Stimulated activated CD8-positive, alpha-beta memory T cell treated with anti-CD3 and anti-CD28 coated beads, Interleukin-7, amount 100 ng/mL, for 48 hours (primary cell): ENCODE measurements at places on chromosomes 2 and 18.

DNA sequence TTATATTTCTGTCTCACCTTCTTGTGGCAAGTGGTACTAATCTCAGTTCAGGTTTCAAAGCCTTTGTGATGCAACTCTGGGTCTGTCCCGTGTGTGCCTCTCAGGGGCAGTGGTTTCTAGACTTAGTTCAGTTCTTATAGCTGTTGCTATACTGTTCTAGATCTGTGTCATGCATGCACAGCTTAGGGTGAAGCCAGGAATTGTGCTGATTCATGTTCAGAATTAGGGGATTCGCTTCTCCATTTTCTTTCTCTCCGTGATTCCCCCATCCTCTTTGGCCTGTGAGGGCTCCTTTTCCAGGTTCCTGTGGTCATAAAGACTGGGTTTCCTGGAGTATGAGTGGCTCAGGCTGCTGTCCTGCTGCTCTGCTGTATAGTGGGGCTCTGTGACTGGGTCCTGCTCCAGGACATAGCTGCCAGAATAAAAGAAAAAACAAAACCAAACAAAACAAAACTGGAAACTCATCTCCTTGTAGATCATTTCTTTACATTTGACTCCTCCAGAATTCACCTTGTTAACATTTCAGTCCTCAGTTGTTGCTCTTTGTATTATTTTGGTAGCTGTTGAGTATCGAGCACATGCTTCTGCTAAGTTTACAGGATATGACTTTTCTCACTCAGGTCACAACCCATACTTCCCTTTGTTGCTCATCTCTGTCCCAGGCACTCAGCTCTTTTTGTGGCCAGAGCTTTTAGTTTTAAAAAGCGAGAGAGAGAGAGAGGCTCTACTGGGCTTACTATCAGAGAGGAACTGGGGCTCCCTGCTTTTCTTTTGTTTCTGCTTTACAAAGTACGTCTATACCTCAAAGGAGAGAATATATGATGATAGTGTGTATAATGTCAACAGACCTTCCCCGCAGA, 34.2 kb downstream of the CERS6 start:
- no peak for DNase-seq

- no peak for DNase-seq
Observed at GRCh38 chr2:16933355-16933754, 267.7 kb upstream of the CYRIA start.

DNA sequence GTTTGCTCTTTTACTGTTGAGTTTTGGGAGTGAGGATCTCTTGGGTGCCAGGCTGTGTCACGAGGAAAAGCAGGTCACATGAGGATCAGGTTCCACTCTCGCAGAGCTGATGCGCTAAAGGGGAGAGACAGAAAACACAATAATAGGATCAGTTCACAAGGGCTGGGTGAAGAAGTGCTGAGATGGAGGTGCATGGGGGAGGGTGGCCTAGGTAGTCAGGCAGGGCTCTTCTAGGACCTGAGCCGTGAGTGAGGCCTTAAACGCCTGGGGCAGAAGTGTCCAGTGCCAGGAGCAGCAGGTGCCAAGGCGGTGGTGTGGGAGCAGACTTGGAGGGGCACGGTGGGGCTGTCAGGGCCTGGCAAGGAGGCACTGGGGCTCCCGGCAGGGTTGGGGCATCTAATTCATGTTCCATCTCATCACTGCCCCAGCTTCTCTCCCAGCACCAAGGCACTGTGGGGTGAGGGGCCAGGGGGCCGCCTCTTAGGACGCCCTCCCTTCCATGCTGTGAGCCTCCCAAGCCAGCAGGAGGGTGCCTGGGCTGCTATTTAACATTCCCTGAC, 9.3 kb downstream of the KCNIP3 start:
- no peak for DNase-seq

DNA sequence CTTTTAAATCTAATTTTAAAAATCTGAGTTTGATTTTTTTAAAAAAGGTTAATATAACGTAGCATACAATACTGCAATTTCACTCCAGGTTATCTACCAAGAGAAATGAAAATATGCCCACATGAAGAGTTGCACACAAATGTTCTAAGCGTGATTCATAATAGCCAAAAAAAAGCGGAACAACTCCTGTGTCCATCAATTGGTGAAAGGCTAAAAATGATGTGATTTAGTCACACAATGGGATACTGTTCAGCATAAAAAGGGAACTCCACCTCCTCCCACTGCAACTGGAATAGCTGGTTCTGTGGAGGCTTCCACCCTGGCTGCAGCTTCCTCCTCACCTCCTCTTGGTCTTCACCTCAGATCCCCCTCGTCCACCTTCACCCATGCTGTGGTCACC, 132.8 kb downstream of the PIK3C3 start:
- DNase-seq = no peak

DNA sequence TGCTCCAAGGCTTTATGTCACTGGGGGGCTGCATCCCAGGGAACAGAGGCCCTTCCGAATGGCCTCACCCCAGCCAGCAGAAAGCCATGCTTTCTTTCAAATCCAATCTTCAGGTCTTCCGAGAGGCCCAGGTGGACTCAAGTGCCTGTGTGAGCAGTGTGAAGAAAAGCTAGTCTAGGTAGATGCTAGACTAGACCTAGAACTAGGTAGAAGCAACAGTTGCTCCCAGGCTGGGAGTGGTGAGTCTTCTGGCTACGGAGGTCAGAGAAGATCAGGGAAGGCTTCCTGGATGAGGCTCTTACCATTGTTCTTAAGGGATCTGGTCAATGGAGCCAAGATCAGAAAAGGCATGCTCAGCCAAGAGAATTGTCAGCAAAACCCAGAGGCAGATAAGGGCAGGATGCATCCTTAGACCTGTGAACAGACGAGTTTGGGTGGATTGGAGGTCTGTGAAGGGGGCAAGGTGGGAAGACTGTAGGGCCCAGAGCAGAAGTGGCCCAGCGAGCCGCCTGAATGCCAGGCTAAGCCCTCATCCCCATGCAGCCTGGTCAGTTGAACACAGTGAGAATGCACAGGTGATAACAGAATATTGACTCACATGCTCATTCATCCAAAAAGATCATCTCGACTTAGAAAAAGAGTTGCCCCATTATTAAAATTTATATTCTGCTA, 110.8 kb downstream of the SMAD7 start:
- no peak for DNase-seq

DNA sequence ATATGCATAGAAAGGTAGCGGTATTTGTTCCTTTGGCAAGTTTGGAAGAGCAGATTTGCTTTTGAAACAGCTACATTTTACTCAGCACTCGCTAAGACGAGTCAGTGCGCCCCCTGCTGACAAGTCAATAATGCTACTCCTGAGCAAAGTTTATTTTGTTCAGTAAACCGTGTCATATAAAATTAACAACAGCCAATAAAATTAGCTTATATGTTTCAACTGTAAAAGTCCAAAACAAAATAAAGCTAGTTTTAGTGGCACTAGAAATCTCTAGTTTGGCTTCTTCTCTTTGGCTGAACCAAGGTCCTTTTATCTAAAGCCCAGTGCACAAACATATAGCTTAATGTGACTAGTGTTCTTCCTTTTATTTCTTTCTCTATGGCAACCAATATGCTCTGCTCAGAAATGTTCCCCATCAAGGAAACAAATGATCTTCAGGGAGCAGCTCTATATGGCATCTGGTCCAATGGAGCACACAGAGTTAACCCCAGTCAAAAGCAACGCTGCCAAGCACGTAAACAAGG, 4.2 kb upstream of the POU3F3 start:
- no peak for DNase-seq
